ENCODE measurements at places on chromosomes 4 and X.
A peak's percentile ranks its signal among the peaks of the same experiment; 100 is the strongest.

GRCh38 chr4:40564004-40564403 is 65.7 kb downstream of the RBM47 start:
- DNase-seq, result no peak

GRCh38 chrX:68416592-68416991 is 16.7 kb downstream of the OPHN1 start:
- DNase-seq, result no peak

DNA sequence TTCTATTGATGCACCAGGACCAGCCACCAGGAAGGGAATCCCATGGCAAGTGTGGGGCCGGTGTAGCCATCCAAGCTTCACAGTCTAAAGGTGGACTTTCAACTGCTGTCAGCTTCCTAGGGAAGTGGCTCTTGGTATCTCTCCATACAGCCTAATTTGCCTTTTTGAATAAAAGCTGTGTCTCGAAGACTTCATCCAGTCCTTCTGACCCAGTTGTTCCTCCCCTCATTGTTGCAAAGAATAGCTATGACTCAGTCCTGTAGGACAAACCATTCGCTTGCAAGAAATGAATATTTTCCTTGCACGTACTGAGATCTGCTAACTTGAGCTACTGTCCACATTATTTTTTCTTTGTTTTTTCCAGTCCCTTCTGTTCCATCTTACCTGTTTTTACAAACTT is 145.1 kb upstream of the CTSO start:
- no peak for DNase-seq

- no peak for DNase-seq
Measured at GRCh38 chrX:69210581-69210980, 45.3 kb upstream of the PJA1 start.

DNA sequence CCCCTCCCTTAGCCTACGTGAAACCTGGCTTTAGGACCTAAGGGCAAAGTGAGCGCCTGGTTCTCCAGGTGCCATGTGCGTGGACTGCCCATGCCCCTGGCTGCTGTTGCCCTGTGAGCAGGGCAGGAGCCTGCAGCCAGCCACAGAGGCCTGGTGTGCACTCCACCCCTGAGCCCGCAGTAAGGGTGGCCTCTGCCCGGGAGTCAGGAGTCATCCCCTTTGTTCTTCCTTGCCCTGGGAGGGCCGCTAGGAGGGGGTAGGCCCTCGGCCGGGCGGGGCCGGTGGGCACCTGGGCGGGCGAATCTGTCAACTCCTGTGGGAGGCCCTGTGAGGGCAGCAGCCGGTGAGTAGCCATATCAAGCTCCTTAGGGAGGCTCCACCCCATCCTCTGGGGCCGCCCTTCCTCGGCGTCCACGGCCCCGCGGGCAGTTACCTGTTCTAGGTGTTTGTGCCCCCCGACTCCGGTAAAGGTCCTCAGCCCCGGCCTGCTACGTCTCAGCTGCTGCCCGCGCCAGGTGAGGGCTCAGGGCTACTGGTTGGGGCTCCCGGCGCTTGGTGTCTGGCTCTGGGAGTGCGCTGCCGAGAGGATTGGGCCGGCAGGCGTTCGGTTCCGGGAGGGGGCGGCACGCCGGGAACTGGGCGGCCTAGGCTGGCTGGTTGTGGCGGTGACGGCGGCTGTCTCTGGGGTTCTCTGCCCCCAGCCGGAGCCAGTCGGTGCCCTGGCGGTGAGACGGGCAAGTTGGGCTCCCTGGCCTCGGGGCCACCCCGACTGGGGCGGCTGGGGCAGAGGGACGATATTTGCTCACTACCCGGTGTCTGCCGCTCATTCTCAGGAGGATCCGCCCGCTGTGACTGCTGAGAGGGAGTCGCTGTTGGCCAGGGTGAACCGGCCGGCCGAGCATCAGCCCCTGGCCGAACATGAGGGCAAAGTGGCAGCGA is 1060.2 kb downstream of the TECRL start:
- DNase-seq, result no peak

GRCh38 chrX:17413228-17413627 is 38.2 kb downstream of the NHS start:
- DNase-seq, result peak; percentile 54

- no peak for DNase-seq
Measured at GRCh38 chrX:30589146-30589888, 11.8 kb upstream of the TASL start.

DNA sequence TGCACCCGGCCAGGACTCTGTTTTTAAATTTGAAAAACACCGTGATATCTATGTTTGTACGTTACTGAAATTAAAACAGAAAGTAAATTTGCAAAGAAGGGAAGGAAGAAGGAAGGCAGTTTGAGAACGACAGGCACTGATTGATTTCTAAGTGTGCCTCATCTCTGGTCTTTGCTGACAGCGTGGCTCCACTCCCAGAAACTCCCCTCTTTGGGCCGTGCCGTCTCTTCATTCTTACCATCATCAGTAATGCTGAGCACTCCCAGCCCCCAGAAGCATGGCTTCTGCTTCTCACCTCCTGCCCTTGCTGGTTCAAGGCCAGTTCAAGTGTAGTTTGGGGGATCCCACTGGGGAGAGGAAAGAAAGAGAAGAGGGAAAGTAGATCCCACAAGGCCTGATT is 85.3 kb downstream of the TENM3 start:
- no peak for DNase-seq

DNA sequence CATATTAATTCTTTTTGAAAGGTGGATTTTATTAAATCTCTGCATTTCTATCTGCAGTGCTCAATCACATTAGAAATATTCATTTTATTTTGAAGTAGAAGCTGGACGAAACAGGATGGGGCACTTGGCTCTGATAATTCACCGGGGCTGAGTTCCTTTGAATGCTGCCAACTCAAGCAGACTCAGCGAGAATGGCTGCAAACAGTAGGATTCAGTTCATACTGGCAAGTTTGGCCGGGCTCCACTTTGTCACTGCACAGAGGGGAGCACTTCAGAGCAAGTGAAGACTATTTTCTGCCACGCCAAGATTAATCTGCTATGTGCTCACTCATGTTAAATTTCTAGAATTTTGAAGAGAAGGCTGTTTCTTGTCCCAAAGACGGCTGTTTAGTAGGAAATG is 30.7 kb upstream of the KLHL8 start:
- DNase-seq, result no peak

GRCh38 chr4:40003986-40004385 is 26.3 kb upstream of the PDS5A start:
- DNase-seq, result peak; percentile 16

DNA sequence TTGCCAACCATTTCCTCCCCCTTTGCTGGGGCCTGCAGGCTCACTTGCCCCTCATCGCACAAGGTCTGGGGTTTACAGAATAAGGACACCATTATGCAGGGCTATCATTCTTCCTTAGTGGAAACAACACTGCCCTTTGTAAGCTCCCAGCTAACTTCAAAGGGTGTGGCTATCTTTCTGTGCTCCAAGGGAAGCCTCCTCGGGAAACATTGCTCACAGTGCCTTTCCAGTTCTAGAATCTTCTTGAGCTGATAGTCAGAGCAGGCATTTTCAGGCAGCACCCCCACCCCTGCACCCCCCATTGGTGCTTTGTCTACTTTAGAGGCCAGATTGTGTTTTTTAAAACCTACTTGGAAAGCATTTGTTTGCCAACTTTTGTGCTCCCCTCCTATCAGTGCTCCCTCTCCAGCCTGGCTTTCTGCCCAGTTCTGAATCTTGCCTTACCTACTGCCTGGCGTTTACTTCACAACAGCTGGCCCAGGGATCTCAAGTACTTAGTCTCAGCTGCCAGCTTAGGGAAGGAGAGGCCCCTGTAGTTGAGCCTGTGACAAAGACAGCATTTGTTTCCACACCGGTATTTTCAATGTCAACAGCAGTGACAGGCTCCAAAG is 53.5 kb downstream of the PLAC1 start:
- no peak for DNase-seq

- DNase-seq, result no peak
Measured at GRCh38 chr4:127975121-127975770, 10.0 kb downstream of the ABHD18 start.

DNA sequence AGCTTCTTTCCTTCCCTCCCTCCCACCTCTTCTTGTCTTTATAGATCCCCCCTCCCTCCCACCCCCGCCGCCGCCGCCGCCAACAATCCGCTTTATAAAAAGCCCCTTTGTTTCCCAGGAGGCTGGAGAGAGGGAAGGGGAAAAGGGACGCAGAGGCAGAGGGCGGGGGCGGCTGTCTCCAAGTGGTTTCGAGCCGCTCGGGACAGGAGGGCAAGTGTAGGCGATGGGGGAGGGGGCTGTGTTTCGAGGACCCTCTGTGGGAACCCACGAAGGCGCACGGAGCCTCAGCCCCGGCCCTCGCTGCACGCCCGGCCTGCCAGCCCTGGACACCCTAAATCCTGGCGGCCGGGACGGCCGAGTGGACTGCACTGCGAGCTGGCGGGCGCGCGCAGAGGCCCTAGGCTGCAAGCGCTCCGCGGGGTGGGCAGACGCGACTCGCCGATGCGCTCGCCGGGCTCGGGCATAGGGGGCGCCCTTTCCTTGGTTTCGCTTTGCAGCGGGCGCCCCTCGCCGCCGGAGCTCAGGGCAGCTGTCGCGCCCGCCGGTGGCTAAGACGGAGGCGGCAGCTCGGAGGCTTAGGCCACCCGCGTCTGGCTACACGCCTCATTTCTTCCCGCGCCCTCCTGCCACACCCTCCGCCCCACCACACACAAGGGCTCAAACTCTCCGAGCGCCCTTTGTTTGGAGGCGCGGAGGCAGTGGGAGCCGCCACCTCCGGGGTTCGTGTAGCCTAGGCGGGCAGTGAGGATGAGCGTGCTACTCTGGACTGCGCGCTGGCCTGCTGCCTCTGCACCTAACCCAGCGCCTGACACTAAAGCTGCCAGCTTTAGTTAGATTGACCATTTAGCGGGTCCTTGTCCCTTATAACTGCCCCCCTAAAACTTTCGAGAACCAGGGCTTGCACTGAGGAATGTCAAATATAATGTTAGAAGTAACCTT is 2.2 kb downstream of the MAMLD1 start:
- no peak for DNase-seq

GRCh38 chrX:132119821-132120515 is 7.9 kb downstream of the FRMD7 start:
- DNase-seq, result no peak

GRCh38 chr4:104772849-104773248 is 278.2 kb upstream of the CXXC4 start:
- no peak for DNase-seq

- no peak for DNase-seq
Measured at GRCh38 chr4:18138076-18138665, 116.6 kb upstream of the LCORL start.

DNA sequence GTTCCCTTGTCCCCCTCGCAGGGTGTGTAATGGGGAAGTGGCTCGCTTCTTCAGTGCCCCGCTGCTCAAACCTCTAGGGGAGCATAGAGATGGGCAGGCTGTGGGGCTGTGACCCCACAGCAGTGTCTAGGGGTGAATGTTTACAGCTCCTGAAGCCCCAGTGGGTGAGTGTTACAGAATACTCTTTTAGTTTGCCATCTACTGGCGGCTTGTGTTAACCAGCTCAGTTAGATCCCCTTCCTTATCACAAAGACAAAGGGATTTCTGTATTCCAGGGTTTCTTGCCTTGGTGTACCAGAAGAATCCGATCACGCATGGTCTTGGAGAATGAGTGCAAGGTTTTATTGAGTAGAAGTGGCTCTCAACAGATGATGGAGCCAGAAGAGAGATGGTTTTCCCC is 108.1 kb upstream of the IQCM start:
- DNase-seq, result no peak

DNA sequence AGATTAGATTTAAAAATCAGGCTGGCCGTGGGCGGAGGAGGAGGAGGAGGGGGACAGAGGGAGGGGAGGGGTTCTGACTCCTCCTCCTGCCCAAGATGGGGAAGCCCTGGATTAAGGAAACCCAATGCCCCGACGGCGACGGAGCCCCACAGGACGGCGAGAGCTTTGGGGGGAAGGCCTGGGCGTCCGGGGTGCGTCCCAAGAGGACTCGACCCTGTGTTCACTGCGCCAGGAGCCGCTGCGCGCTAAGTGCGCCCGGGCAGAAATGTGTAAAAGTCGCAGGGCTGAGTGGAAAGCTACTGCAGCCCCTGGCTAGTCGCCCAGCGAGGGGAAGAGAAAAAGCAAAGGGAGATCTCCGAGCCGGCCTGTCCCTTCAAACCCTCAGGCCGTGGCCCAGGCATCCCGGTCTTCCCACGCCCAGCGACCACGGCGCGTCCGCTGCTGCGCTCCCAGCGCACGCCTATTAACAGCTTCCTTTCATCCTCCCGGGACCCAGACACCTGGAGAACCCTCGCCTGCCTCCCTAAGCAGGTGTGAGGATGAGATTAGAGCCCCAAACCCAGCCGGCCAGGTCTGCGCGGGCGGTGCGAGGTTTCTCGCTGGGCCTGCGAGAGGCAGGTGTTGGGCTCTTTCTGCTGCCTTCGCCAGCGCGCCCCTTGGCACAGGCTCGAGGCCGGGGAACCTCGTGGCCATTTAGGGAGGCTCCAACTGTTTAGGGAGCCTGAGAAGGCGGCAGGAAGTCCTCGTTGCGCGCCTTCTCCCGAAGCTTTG is 1.4 kb upstream of the RPS6KA3 start:
- DNase-seq, result no peak

- no peak for DNase-seq
Measured at GRCh38 chr4:111198446-111198845, 575.6 kb upstream of the PITX2 start.

GRCh38 chrX:3428792-3429191 is 82.3 kb upstream of the MXRA5 start:
- no peak for DNase-seq

DNA sequence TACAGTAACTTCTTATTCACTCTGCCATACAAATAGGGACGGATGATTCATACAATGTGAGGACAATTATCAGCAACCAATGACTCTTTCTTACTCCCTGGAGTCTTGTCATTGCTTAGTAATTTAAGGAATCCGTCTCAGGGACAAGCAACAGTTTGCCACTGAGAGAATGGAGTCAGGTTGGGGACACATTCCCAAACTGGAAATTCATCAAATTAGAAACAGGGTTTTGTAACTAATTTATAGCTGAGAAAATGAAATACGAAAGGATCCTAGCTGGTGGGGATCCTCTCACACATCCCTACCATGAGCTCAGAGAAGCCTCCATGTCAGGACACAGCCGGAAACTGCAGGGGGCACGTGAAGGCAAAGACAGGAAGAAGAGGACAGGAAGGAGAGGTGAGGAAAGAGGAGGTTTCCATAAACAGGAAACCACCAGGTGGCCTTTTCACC is 50.4 kb upstream of the KDR start:
- no peak for DNase-seq

DNA sequence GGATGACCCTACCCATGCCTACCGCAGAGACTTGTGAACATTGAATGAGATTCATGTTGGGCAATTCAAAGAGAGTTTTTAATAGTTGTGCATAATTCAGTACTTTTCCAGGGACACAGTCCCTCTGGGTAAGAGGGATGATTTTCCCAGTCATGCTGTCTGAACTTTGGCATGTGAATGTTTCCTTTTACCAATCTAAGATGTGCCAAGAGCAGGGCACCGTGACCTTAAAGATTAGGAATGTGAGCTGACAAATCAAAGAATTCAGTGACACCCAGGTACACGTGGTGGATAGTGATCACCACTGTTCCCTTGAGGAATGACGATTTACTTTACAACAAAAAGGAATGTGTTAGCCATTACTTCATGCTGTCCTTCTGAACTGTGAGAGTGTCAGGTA is 515.6 kb downstream of the PPARGC1A start:
- DNase-seq, result no peak

- no peak for DNase-seq
Measured at GRCh38 chrX:27728291-27728690, 79.5 kb upstream of the MAGEB10 start.

- DNase-seq, result peak; percentile 0
Measured at GRCh38 chr4:172202480-172203076, 389.4 kb downstream of the GALNTL6 start.

Measured in AG04450 (cell line).